ENCODE measurements at places on chromosomes 3 and 15.
A peak's percentile ranks its signal among the peaks of the same experiment; 100 is the strongest.

DNA sequence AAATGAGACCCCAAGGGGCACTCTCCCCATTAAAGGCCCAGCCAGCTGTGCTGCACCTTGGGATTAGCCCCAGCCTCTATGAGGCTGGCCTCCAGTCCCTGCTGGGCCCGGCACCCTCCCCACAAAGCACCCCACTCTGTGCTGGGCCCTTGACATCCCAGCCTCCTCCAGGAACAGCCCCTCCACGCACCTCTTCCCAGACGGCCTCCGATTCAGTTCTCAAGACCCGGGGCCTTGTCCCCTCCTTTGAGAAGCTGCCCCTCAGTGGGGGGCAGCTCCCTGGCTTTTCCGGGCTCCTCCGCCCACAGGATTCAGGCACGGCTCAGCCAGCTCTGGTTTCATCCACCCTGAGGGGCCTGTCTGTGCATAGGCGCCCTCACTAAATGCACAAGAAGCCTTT lies 144.1 kb downstream of the LRRK1 start:
- ATAC-seq = no peak

DNA sequence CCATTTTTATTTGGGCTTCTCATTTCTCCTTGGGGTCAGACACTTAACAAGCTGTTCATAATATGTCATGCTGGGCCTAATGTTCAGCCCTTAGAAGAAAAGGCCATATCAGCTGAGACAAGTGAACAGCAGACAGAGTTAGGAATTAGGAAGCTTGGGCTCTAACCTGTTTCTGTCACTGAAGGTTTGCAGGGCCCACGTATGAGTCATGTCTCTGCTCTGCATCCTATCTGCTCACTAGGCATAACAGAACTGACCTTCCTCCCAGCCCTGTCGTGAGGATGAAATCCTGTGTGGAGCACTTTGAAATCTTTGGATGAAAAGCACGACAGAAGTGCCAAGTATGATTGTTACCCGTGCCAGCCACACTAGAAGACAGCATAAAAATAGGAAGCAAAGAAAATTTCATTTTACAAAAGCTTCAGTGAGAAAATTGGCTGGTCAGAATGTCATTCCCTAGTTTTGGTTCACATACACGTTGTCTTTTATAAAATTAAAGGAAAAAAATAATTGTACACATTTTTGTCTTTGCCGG lies 26.5 kb upstream of the CD47 start:
- ATAC-seq = no peak

- no peak for ATAC-seq
Measured at GRCh38 chr15:67126551-67127330, 61.3 kb downstream of the SMAD3 start.

DNA sequence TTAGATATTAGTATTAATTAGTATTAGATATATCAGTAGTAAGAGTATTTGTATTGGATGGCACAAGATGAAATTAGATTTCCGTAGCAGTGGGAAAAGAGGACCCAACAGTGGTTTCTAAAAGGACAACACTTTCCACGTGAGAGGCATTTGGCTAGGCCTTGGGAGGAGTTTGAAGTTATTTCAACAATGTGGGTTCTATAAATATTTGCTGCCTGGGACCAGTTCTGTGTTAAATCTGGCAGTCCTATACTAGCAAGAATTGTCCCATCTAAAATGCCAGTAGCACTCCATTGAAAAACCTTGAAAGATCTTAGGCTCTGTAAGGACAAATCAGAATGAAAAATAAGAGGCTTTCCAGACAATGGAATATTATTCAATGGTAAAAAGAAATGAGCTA lies 347.1 kb upstream of the DNAJC19 start:
- no peak for ATAC-seq

GRCh38 chr3:50519471-50520089 lies 16.1 kb upstream of the CACNA2D2 start:
- ATAC-seq = peak; percentile 59

Measured in gastroesophageal sphincter (tissue), 4 donors.